ENCODE measurements at places on chromosomes 7 and 10. TPM values are rescaled to one million over a fixed set of nuclear protein-coding genes. Genes with fewer than 3 reads are reported as not detected.

LLCFC1 gene
- total RNA-seq: not detected

MRPS16 gene
- 35.4 TPM for total RNA-seq

AQP1 gene
- 56.5 TPM for total RNA-seq

NMT2 gene
- total RNA-seq: 22.0 TPM

SDK1 gene
- 7.5 TPM for total RNA-seq

COL26A1 gene
- 3.5 TPM for total RNA-seq

ASB10 gene
- total RNA-seq: 0.69 TPM

PLCE1 gene
- 8.6 TPM for total RNA-seq

REEP3 gene
- total RNA-seq: 31.4 TPM

SPDYE16 gene
- 0.10 TPM for total RNA-seq

ZNF518A gene
- total RNA-seq: 34.5 TPM

GIMAP7 gene
- 5.7 TPM for total RNA-seq

AASS gene
- 33.1 TPM for total RNA-seq

RBP3 gene
- total RNA-seq: not detected

CYP3A5 gene
- total RNA-seq: 24.9 TPM

CHCHD2 gene
- 138 TPM for total RNA-seq

UPP1 gene
- total RNA-seq: 3.2 TPM

PGAM1 gene
- 94.6 TPM for total RNA-seq

AKR1C2 gene
- 4.5 TPM for total RNA-seq

FGFR2 gene
- 141 TPM for total RNA-seq

NXPH1 gene
- 0.10 TPM for total RNA-seq

C7orf57 gene
- 0.10 TPM for total RNA-seq

LRRD1 gene
- total RNA-seq: 0.30 TPM

ELMO1 gene
- 37.9 TPM for total RNA-seq

FKBP6 gene
- not detected for total RNA-seq

BLNK gene
- 5.9 TPM for total RNA-seq

MARCHF5 gene
- total RNA-seq: 20.8 TPM

GPER1 gene
- 1.6 TPM for total RNA-seq

NME8 gene
- 0.79 TPM for total RNA-seq

STEAP1B gene
- 2.0 TPM for total RNA-seq

CXCL12 gene
- 107 TPM for total RNA-seq

ZNF425 gene
- 2.4 TPM for total RNA-seq
